Small intestine (tissue), 16 donors: ENCODE measurements at places on chromosomes 5 and 9.

- no peak for DNase-seq
Measured at GRCh38 chr5:122985006-122985700, 51.4 kb downstream of the PPIC start.

- no peak for DNase-seq
Measured at GRCh38 chr9:127634698-127635097, 22.6 kb downstream of the STXBP1 start.

GRCh38 chr9:121816845-121817450 lies 165.5 kb downstream of the DAB2IP start:
- DNase-seq = no peak

DNA sequence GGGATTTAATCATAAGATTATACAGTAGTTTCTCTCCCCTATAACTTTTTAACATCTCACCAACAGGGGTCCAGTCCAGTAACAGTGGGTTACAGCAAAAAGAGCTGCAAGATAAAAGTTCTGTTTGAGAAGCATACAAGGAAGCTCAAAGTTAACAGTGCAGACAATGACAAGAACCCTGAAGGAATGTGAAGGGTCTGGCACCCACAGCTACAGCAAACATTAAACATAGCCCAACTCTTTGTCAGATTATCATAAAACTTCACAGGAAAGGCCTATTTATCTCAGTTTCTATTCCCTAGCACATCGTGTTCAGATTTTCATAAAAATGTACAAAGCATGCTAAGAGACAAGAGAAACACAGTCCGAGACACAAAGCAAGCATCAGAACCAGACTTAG lies 309.4 kb downstream of the DIRAS2 start:
- no peak for DNase-seq

DNA sequence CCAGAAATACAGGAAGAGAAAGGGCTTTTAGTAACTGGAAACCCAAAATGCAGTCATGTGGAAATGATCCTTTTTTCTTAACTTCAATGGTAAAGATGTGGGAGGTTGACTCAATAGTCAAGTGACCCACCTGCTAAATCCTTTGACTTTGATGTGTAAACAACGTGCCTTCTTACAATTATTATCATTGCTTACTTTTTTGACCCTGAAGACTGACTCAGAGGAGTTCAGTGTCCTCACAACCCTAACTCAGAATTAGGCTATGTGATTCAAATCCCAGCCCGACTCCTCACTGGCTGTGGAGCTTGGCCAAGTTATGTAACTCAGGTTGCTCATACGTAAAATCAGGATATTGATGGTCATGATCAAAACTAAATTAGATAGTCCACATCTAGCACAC lies 27.9 kb downstream of the ANXA1 start:
- no peak for DNase-seq

DNA sequence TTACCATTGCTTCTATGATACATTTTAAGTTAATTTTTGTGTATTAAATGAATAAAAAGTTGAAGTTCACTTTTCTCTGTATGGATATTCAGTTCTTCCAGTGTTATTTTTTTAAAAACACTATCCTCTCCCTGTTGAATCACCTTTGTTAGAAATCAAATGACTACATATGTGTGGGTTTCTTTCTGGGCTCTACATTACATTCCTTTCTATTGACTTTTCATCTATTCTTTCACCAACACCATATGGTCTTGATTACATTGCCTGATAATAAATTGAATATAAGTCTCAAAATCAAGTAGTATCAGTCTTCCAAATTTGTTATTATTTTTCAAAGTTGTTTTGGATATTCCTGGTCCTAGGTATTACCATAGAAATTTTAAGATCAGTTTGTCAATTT lies 7.3 kb upstream of the RASEF start:
- DNase-seq = no peak

- DNase-seq = no peak
Measured at GRCh38 chr9:108950168-108950567, 16.0 kb downstream of the ABITRAM start.

GRCh38 chr5:66538126-66538525 lies 58.1 kb upstream of the MAST4 start:
- no peak for DNase-seq

GRCh38 chr5:91938441-91938840 lies 555.3 kb upstream of the ARRDC3 start:
- DNase-seq = no peak

DNA sequence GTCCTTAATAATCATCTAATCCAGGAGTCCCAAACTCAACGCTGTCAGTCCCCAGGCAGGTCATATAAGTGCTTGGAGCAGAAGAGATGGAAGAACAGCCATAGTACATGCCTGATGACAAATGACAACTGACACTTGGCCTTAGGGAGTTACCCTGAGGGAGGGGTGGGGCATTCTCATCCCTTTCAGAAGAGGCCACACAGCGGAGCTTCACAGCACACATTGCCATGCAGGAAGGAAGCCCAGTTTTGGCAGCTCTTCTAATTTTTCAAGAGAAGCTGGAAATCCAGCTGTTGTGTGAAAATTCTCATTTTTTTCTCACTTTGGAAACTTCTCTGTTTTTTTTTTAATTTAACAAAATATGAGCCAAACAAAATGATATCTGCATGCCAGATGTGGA lies 89.0 kb downstream of the ASTN2 start:
- DNase-seq = no peak

GRCh38 chr9:98185021-98185567 lies 7.3 kb downstream of the CORO2A start:
- no peak for DNase-seq

DNA sequence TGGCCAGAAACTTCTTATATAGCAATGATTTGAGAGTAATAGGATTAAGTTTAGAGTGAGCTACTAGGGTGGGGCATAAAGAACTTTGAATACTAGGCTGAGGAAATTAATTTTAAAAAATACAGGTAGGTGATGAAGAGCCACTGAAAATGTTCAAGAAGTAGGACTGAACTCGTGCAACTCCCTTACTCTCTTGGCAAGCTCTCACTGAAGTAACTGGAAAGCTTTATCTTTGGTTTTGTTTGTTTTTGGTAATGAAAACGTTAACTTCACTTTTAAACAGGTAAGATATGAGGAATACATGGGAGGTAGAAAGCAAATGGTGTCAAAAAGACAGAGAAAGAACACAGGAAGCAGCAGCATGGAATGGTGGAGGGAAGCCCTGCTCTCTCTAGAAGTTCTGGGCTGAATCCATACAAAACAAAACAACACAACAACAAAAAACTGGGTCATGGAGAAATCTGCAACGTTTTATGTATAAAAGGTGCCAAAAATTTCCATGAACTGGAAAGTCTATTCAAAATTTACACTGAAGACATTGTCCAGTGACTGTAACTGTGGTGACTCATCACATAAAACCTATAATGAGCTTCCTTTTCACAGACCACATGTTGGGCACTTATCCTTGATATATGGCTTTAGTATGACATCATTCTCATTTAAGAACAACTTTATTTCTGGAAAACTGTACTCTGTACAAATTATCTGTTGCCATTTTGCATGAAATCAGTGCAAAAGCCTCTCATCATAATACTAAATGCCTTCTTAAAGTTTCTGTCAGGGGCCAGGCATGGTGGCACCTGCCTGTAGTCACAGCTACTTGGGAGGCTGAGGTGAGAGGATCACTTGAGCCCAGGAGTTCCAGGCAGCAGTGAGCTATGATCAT lies 91.2 kb upstream of the CHD1 start:
- peak; percentile 78 for DNase-seq

DNA sequence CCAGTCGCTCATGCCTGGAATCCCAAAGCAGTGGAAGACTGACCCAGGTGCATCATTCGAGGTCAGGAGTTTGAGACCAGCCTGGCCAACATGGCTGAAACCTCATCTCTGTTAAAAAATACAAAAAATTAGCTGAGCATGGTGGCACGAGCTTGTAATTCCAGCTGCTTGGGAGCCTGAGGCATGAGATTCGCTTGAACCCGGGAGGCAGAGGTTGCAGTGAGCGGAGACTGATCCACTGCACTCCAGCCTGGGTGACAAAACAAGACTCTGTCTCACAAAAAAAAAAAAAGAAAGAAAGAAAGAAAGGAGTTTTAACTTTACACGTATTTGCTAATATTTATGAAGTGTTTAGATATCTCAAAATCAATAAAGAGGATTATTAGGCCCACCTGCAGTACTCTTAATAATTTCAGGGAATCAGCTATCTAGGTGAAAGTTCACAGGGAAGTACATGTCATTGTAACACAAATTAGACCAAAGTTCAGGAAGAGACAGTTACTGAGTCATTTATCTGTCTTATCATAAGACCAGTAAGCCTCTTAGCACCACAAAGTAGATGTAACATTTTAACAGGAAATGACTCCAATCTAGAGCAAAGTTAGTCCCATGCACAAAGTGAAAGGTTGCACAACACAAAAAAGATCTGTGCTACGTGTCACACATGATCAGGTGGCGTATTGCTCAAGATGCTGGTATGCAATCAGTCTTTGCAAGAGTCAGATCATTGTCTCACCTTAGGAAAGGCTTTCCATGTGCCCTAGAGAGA lies 34.1 kb upstream of the PLIN2 start:
- peak; percentile 98 for DNase-seq
